ENCODE measurements at places on chromosomes 5 and 9. TPM values are rescaled to one million over a fixed set of nuclear protein-coding genes. Genes with fewer than 3 reads are reported as not detected.

LCN1 gene
- total RNA-seq: not detected

ORM2 gene
- total RNA-seq: not detected

ENC1 gene
- 32.2 TPM for total RNA-seq

SLC1A1 gene
- total RNA-seq: 5.1 TPM

SKP2 gene
- total RNA-seq: 19.4 TPM

SPATA6L gene
- 0.97 TPM for total RNA-seq

TICAM2 gene
- 0.63 TPM for total RNA-seq

CDHR2 gene
- under 0.01 TPM for total RNA-seq

UGT3A2 gene
- not detected for total RNA-seq

B4GALT7 gene
- total RNA-seq: 29.5 TPM

DRD1 gene
- not detected for total RNA-seq

CNTNAP3 gene
- 18.5 TPM for total RNA-seq

CCL21 gene
- 0.76 TPM for total RNA-seq

PCDHGA2 gene
- 1.9 TPM for total RNA-seq
